ENCODE measurements at places on chromosomes 3 and 15. TPM values are rescaled to one million over a fixed set of nuclear protein-coding genes. Genes with fewer than 3 reads are reported as not detected.

DNA sequence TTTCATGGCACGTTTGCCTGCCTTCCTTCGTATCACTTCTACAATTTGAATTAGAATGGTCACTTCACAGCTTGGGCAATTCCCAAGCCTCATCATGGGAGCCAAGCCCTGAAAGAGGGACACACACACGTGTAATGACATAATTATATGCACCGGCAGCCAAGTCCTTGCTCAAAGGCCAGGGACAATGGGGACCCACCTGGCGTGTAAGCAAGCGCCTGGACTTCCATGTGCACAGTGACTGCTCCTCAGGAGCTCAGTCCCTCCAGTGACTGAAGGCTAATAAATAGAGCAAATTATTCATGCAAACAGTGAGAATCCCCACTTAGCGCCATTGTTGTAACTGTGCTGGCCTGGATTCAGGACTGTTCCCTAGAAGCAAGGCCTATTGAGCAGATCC, 115.1 kb downstream of the DNAJB8 start:
- no peak for DNase-seq

DNA sequence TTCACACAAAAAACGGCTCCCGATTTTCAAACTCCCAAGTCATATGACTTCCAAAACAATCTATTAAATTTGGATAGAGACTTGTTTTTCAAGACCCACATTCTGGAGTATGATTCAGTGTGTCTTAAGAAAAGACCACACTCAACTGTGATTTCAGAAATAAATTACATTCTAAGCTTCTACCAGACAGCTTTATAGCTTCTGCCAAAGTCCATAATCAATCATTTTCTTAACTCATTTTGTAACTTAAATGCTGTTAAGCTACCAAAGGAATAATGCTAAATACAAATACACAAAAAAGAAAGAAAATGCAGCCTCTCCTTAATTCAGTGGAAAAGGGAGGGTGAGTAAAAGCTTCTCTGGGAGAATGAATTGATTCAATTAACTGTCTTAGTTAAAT, 192.3 kb upstream of the P2RY1 start:
- DNase-seq = no peak

GRCh38 chr3:124850633-124851032, 36.5 kb downstream of the ITGB5 start:
- no peak for DNase-seq

DNA sequence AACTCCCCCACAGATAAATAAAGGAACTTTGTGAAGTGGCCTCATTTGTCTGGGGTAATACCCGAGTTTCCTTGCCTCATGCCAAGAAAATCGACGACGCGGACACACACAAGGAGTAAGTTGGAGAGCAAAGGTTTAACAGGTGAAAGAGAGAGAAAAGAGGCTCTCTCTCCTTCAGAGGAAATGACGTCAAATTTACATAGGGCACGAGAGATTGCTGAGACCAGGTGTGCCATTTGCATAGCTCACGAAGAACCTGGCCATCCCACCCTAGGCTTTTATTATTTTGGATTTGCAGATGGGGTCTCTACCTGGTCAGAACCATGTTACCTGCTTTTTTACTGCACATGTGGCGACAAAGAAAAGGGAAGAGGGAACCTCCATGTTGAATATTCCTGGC, 49.3 kb upstream of the IGF2BP2 start:
- no peak for DNase-seq

DNA sequence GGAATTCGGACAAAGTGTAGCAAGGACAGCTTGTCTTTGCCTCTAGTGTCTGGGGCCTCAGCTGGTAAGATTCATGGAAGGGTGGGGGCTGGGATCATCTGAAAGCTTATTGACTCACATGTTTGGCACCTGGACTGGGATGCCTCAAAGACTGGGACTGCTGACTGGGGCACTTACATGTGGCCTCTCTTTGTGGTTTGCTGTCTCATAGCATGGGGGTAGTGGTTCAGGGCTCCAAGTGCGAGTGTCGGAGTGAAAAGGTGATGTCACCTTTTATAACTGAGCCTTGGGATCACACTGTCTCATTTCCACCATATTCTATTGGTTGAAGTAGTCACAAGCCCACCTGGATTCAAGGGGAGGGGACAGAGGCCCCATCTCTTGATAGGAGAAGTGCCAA, 6.8 kb downstream of the MFSD1 start:
- DNase-seq = peak; percentile 44

DNA sequence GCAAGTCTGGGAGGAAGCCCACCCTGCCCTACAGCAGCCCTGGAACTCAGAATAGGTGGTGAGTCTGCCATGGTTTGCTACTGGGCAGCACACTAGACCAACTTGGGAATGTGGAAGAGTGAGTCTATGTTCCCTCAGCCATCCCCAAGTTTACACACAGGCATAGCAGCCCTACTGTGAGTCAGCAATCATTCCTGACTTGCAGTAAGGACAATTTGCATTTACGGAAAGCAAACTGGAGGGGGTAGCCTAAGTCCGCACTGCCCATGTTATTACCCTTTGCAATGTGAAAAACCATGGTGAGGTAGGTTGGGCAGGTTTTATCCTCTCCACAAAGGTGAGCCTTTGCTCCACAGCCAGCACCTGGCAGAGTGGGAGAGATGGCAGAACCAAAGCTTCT, 4.6 kb downstream of the TCTA start:
- no peak for DNase-seq

DNA sequence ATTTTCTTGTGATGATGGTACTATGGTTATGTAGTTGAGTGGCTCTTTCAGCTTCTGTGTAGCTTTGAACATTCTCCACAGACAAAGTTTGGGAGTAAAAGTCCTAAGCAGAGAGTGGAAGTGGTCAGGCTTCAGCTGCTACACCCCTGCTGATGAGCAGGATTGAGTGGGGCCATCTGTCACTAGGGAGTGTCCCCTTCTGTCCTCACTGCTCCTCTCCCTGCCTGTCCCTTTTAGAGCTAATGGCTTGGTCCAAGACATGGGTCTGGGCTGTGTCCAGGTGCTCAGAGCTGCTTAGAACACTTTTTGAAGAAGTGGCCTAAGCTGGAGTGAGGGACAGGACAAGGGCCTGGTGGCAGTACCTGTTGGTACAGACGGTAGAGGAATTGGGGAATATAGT, 15.1 kb downstream of the MYZAP start:
- DNase-seq = no peak

GRCh38 chr3:184561061-184561912, at the start of gene EPHB3:
EPHB3 (plus strand) TSS chr3:184561785; CDS start chr3:184562236, 451 bp downstream.
- peak; percentile 97 for DNase-seq

DNA sequence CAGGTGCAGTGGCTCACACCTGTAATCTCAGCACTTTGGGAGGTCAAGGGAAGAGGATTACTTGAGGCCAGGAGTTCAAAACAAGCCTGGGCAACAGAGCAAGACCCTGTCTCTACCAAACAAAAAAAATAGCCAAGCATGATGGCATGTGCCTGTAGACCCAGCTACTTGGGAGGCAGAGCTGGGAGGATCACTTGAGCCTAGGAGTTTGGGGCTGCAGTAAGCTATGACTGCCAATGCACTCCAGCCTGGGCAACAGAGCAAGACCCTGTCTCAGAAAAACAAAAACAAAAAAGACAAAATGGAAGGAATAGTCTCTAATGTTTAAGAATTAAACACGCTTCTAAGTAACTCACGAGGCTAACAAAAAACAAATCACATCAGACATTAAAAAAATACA, 106.5 kb downstream of the DLG1 start:
- no peak for DNase-seq

GRCh38 chr3:120369037-120369467, 19.9 kb upstream of the LRRC58 start:
- DNase-seq = no peak

GRCh38 chr3:97822359-97822775, 556 bp downstream of the CRYBG3 start:
- peak; percentile 33 for DNase-seq

DNA sequence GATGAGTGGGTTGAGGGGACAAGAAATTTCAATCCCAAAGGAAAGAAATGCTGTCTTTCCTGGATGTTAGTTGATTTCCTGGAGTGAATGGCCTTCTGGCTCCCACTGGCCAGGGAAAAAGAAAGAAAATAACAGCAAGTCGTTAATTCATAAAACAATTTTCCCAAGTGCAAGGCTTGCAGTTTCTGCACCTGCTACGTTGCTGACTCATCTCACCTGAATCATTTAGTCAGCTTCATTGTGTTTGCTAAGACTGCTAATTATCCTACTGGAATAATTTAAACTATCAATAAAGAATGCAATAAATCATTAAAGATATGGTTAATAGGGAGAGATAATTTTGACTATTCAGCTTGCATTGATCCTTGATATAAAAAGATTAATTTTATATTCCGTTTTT, 387.6 kb downstream of the ROBO2 start:
- DNase-seq = no peak

GRCh38 chr3:138849222-138849940, 14.7 kb upstream of the PIK3CB start:
- DNase-seq = no peak

DNA sequence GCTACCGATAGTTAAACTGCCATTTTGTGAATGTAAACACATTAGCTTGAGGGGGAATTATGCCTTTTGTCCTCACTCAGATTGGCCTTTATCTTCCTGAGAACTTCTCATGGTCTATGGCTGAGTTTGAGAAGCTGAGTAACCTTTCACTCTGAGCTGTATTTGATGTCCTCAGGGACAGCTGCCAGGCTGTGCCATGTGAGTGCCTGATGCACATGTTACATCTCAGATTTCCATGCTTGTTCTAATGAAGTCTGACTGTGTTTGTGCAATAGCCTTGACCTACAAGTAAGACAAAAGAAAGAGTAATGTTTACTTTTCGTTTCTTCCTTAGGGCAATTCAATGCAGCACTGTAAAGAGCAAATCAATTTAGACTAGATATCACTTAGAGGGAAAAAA, 44.1 kb upstream of the ARL6 start:
- DNase-seq = no peak

DNA sequence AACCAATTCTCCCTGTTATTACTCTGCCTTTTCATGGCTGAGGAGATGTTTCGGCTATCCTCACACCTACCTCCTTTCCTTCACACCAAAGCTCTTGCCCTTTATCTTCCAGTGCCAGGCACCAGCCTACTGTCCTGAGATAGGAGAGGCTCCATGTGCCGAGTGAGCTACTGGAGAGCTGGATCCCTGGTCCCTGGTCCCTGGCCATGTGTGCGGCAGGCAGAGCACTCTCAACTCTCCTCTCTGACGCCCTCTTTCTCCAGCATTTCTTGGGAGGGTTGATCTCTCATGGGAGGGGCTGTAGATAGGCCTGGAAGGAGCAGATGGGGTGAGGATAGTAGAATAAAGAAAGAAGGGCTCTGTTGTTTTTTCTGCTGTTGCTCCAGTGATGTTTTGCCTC, 277.1 kb upstream of the UMPS start:
- no peak for DNase-seq

GRCh38 chr3:95718168-95718567, 1096.2 kb upstream of the EPHA6 start:
- DNase-seq = no peak

DNA sequence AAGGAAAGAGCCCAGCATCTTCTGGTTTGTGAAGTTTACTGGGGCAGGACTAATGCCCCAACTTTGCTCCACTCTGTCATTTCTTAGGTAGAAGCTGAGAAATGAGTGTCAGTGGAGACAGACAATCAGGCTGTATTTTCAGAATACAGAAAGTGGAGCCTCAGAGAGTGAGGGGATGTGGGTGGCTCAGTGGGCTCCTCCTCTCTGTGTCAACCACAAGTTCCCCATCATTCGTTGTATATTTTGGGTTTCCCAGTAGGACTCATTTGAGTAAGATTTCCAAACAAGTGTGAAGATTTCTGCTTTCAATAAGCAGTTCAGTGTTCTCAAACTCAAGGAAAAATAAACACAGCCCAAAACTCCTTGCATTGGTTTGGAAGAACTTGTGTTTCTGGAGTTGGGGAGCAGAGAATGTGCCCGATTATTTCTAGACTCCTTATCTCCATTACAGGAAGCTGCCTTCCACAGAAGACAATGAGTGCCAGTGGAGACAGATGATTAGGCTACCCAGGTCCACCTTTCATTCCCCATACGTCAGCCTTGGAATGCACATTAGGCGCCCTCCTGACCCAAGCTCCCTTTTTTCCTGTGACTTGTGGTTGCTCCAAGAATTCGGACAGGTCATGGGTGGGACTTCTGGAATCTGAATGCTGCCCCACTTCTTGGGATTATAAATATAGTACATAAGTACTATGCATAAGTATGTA, 792.1 kb upstream of the LMCD1 start:
- no peak for DNase-seq

GUCA1C gene
- not detected for total RNA-seq

TNFSF10 gene
- total RNA-seq = 34.8 TPM

WDR49 gene
- total RNA-seq = not detected

CACNA2D2 gene
- 1.1 TPM for total RNA-seq

UQCRC1 gene
- 231 TPM for total RNA-seq

SMCO1 gene
- total RNA-seq = not detected
